Stimulated activated CD4-positive, alpha-beta T cell treated with anti-CD3 and anti-CD28 coated beads, Interleukin-12 subunit alpha, Interleukin-12 subunit beta, amount 100 ng/mL, for 24 hours (primary cell): ENCODE measurements at places on chromosomes 13 and 19.

GRCh38 chr13:40158218-40158617 lies 502.8 kb downstream of the COG6 start:
- no peak for DNase-seq

DNA sequence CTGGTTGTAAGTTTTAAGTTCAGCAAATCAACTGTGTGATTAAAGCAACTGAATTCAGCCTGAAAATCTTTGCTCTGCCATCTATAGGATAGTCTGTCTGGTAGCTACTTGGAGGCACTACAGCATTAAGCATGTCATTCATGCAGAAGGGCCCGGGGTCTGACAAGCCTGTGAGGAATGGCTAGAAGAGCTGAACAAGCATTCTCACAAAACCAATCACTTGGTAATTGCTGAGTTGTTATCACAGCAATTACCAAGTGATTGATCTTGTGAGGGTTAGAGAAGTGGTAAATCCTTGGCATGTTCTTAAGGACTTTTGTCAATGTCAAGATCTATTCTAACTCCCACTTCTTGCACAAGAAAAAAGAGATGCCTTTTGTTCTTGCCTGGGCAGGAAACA lies 356.1 kb downstream of the FGF14 start:
- DNase-seq: no peak

DNA sequence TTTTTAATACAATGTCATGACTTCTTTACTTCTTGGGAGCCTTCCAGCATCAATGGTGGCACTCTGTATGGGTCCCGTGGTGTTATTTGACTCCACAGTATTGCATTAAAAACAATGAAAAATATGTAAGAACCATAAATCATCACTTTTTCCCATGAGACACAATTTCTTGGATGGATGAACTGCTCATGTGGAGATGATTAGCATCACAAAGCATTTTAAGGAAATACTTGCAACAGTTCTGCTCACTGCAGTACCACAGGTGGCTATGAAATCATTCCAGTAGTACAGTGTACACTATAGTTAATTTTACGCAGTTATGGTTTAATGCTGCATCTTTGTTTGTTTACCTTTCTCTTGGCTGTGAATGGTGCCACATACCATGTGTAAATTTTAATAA lies 37.2 kb upstream of the C1QTNF9B start:
- DNase-seq: no peak

DNA sequence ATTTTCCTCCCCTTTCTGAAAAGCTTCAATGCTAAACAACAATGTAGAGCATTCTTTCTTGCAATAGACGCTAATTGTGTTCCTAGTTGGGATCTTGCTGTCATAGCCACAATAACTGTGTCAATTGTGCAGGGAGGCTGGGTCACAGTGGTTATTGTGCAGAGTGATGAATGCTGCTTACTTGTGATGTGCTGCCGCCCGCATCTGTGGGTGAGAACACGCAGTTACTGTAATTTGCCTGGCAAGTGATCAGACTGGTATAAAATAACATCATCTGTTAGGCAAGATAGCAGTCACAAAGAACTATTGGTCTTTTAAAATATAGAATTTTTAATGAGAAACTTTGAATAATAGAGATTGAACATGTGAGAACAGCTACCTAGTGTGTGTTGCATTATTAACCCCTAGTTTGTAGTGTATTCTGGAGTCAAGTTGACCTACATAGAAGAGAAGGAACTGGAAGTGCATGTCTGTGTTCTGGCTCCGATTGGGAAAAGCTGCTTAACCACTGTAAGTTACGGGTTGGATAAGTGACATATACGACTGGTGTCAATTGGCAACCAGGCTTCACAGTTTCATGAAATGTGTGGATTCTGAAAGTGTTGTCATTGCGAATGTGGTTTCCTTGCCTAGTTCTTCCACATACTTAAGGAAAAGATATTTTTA lies 43.6 kb downstream of the SLAIN1 start:
- DNase-seq: no peak

GRCh38 chr19:48493718-48494401 lies 17.8 kb downstream of the LMTK3 start:
- DNase-seq: no peak

DNA sequence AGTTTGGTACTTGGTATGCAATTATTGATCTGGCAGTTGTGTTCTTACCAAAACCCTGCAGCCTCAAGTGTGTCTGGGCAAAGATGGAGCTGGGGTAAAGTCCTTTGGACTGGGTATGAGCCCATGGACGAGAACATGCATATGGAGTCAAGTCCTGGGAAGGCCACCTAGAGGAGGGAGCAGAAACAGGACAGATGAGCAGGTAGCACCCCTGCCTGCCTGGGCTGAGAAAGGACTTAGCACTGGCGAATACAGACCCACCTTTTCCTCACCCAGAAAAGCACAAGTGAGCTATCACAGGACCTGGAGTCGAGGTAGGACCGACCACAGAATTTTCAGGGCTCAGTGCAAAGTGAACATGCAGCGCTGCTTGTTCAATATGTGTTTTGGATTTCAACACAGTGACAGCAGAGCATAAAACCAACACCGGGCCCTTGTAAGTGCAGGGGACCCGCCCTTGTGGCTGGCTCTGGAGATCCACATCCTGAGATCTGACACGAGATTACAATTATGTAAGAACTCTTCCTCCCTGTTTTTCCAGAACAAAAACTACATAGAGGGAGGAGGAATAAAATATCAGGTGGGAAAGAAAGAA lies 25.9 kb downstream of the IGFL2 start:
- DNase-seq: no peak

GRCh38 chr13:53778937-53779336 lies 750.3 kb downstream of the OLFM4 start:
- no peak for DNase-seq
